Kidney tubule cell (primary cell): ENCODE measurements at places on chromosomes 6 and 20.

- no peak for DNase-seq
Observed at GRCh38 chr6:134510920-134511319, 193.0 kb upstream of the SGK1 start.

DNA sequence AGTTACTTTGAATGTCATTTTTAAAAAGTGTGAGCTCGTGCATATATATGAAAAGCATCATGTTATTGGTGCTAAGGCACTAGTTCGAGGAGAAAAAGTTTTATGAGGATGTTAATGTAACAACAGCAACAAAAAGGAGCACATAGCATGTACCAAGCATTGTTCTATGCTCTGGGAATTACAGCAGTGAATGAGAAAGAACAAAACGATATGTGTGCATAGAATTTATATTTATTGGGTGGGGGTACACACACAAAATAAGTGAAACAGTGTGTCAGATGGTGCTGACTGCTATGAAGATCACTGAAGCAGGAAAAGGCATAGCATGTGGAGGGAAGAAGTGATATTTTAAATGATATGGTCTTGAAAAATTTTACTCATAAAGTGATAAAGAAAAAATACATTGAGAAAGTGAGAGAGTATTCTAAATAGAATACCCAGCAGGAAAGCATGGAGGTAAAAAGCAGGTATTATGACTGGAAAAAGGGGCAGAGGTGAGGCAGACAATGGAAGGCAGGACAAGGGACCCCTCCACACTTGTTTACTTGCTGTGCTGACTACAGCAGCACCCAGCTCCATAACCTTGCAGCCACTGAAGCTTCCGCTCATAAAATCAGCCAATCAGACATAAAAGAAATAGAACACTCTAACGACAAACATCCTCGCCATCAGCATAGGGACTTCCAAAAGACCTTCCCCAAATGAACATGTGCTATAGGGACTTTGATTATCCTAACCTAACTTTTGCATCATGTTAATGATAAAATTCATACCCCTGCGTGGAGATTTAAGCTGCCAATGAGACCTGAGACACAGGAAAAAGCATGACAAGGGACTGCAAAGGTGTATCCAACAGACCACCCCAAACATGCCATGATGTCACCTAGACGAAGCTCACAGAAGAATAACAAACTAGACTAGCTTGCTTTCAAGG, 119.9 kb downstream of the HFE start:
- DNase-seq: no peak

GRCh38 chr6:43613721-43614395, 15.2 kb downstream of the GTPBP2 start:
- DNase-seq: no peak

DNA sequence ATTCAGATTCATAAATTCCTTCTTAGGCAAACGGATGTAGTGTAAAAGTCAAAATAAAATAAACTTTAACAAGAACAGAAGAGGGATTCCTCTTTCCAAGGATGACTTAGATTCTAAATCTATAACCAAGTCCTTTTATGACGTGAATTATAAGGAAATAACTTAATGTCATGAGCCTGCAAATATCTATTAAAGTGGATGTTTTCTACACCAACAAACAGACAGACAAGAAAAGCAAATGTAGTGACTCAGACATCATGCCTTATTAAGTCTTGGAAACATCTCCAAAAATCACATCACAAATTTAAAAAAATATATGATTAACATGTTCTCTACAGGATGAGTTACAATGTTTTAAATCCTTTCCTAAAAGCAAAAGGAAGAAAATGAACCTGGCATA, 397.1 kb downstream of the ESR1 start:
- no peak for DNase-seq

DNA sequence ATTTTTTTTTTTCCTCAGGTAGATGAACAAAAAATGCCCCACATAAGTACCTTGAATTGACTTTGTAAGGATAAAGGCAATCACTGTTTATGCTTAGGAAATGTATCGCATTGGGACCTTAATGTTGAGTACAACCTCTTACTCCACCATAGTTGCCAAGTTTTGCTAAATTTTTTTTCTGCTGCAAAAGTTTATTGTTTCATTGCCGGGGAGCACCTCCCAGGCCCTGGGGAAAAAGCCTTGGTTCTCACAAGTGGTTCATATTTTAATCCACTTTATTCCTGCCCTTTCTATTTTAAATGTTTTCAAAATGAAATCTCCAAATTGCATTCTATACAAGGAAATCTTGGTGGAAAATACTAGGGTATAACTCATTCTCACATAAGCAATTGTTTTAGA, 52.3 kb upstream of the UTRN start:
- DNase-seq: no peak

DNA sequence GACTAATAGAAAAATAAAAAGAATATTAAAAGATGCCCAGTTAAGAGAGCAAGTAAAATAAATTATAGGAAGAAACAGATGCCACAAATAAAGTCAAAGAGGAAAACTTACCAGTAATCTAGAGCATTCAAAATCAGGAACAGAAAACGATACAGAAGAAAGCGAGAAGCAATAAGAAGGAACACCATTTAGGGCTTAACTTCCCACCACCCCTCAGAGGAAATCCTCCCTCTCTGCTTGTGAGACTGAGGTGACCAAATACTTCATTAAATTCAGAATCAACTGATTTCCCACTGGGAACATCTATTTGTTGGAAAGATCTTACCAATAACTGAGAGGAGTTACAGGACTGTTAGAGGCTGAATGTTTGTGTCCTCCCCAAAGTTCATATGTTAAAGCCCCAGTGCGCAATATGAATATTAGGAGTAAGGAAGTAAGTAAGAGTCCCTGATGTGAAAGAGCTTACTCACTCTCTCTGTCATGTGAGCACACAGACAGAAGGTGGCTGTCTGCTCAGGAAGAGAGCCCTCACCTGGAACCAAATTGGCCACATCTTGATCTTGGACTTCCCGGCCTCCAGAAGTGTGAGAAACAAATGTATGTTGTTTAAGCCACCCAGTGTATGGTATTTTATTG, 19.5 kb downstream of the KATNA1 start:
- peak; percentile 67 for DNase-seq

GRCh38 chr6:163804991-163805390, 390.5 kb downstream of the QKI start:
- no peak for DNase-seq

GRCh38 chr20:48800177-48800576, 27.6 kb downstream of the PREX1 start:
- DNase-seq: no peak
